ENCODE measurements at places on chromosomes 2 and 18.

- peak; percentile 52 for DNase-seq
These were observed 14.4 kb upstream of the STAT4 start for GRCh38 chr2:191165176-191165643.

DNA sequence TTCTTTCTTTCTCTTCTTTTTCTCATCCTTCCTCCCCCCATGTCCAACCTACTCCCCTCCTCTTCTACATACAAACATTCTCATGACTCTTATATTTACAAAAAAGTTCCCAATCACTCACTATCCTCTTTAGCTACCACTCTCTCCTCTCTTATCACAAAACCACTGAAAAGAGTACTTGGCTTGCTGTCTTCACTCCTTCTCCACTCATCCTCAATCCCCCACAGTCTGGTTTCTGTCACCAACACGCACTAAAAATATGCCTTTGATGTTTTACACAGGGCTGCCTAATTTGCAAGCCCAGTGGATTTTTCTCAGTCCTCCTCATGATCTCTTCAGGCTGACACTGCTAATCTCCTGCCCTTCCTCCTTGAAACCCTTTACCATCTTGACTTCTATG is 159.5 kb downstream of the TNS1 start:
- DNase-seq, result no peak

DNA sequence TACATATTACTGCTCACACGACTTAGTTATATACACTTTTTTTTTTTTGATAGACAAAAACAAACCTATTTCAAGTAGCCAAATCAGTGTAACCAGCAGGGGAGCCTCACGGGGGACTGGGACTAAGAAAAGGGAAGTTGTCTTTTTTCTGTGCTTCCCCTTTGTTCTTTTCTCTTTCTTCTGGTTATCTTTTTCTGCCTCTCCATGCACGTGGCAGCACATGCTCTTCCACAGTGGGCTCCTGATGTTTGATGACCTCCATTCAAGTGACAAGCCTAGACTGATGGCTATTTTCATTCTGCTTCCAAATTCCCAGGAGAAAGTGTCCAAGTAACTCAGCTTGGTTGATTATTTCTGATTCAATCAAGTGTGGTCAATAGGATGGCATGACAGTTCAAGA is 98.2 kb upstream of the STK39 start:
- no peak for DNase-seq

GRCh38 chr2:241772063-241772499 is 4.5 kb upstream of the GAL3ST2 start:
- no peak for DNase-seq

- DNase-seq, result no peak
These were observed 528.6 kb upstream of the ID2 start for GRCh38 chr2:8153258-8153718.

DNA sequence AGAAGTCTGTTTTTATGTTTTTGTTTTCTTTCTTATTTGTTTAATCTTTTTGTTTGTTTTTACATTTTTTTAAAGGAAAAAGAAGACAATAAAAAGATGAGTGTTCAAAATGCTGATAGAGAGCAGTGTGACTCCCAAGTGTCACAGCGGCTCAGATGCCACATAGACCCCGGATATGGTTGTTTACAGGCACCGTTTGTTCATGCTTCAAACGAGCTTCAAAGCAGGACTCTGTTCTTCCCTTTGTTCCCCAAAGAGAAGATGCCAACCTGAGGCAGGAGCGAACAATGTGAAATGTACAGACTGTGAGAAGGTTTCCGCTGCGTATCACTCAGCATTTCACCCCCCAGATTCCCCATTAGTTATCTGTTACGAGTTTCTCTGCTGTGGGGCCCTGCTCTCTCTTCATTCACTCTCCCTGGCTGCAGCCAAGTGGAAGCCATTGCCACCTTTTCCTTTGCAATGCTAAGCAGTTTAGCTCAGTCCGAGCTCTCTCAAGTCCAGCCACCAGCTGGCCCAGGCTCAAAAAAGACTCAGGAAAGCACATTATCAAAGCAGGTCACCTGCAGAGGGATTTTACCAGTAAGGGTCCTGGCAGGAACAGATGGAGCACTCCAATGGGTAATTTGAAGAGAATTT is 36.4 kb upstream of the PHLPP1 start:
- no peak for DNase-seq

DNA sequence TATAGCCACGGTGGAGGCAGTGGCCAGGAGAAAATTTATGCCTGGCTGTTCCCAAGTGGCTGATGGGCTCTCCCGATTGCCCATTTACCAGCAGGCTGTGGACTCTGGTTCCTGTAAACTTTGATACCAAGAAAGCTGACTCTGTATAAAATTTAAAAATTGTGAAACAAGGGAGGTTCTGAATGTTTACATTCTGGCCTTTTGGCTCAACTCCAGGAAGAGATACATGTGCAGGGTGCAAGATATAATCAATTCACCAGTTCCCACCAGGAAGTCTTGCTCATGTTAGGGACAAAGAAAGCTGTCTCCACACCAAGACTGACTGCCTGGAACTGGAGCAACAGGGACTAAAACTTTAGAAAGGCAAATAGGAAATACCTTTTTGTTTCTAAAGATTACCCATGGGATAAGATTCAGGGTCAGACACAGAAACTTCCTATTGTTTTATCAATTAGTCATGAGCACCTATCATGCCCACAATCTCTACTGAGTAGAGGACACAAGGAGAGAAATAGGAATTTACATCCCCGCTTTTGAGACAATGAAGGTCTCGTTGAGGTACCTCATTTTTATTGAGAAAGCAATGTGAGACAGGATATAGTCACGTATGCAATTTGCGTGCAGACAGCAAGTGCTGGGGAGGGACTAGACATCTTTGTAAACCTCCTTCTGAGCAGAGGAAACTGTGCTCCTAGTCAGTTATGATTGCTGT is 123.5 kb downstream of the LIPG start:
- no peak for DNase-seq

GRCh38 chr2:200147371-200147770 is 159.1 kb upstream of the SPATS2L start:
- DNase-seq, result no peak

GRCh38 chr2:238645095-238645494 is 202.8 kb upstream of the TWIST2 start:
- no peak for DNase-seq

DNA sequence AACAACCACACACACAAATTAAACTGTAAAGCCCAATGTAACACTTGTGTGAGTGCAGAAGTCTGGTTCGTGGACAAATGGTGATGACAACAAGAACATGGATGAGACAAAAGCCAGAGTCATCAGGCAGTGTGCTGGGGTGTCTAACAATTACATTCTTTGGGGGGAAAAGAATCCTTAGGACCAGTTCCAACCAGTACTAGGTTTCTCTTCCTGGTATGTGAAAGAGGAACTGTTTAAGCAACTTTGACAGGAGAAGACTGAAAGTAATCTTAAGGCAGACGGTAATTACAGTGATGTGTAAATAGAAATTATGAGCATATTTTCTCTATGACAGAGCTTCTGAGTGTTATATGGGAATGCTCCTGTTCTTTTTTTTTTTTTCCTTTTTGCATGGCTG is 133.4 kb downstream of the AFF3 start:
- no peak for DNase-seq

DNA sequence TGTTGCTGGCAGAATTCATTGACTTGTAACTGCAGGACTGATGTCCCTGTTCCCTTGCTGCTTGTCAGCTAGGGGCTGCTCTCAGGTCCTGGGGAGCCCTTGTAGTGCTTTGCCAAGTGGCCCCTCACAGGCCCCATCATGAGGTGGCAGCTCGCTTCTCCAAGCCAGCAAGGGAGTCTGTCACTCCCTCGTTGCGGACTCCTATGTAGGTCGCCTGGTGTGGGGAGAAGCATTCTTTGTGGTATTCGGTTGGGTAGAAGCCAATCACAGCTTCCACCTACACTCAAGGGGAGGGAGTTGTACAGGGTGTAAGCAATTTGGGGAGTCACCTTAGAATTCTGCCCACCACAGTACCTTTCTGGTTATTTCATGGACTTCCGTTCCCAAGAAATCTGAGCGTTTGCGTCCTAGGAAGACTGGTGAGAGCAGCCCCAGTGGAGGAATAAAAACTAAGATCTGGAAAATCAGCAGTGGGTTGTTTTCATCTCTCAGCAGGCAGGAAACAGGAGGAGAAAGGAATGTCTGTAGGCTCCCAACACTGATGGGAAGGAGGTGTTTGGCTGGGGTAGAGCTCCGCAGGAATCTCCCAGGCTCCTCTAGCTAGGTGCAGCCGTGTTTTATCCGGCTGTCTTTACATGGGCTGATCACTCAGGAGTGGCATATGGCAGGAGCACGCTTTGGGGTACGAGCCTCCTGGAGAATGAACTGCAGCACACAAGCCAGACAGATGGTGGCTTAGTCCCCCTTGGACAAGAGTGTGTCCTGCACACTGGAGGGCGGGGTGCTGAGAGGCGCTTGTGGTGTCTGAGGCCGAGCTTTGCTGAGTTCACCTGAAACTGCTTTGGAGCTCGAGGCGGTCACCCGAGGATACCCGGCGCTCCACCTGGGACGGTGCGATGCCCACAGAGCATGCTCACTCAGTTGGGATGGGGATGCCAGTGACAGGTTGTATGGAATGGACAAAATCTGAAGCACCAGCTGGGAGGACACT is 58.3 kb downstream of the LDLRAD4 start:
- DNase-seq, result no peak

DNA sequence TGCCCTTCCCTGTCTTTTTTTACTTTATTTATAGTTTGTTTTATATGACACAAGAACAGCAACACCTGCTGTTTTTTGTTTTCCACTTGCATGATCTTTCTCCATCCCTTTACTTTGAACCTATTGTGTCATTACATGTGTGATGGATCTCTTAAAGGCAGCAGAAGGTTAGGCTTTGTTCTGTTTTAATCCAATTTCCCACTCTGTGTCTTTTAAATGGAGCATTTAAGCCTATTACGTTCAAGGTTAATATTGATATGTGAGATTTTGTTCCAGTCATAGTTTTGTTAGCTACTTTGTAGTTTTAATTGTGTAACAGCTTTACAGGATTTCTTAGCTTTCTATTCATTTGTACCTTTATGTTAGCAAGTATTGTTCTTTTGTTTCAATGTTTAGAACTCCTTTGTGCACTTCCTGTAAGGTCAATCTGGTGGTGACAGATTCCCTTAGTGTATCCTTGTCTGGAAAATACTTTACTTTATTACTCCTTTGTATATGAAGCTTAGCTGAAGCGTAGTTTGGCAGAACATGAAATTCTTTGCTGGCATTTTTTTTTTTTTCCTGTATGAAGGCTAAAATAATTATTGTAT is 1443.0 kb upstream of the LRRTM1 start:
- DNase-seq, result no peak

GRCh38 chr18:10322004-10322403 is 132.4 kb upstream of the APCDD1 start:
- no peak for DNase-seq

DNA sequence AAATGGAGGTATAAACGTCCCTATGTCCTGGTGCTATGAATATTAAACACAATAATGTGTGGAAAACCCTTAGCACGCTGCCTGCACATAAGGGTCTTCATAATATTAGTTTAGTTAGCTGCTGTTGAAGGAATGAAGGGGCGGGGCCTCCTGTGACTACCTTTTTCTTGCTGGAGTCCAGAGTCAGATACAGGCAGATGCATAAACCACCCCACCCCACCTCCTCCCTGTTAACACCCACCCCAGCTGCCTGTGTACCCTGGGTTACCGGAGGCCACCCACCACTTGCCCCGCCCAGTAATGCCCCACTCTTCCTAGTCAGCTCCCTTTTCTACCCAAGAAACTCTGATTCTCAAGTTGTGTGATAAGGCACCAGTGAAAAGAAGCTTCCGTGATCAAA is 158.4 kb downstream of the EN1 start:
- DNase-seq, result no peak

- DNase-seq, result peak; percentile 87
These were observed 86.1 kb upstream of the PNPT1 start for GRCh38 chr2:55779459-55780421.

DNA sequence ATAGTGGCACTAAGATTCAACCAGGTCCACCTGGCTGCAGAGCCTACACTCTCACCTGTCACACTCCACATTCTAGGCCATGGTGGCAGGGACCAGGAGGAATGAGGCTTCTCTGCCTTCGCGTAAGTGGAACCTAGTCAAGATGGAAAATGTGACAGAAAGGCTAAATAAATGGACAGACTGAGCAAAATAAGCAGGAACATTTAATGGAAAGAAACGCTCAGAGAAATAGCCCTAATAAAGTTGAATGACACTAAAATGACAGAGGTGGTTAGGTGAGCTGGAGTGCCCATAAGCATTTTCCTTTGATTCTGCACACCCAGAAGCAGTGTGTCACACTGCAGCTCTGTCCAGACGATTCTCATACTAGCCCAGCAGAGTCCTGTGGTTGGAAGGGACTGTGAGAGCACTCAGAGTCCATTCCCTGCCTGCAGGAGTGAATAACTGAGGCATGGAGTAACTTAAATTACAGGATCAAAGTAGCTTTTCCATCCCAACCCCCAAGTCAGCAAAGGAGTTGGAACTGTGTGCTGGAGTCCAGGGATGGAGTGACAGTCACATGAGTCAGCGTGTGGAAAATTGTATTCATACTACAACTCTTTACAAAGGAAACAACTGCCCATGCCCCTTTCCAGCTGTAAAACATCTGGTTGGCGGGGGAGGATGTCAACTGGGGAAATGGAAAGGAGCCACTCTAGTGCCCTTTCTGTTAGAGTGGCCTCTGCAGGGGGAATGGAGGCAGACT is 105.4 kb upstream of the LGALSL start:
- no peak for DNase-seq

GRCh38 chr2:119544939-119545475 is 758 bp downstream of the CFAP221 start:
- DNase-seq, result no peak

DNA sequence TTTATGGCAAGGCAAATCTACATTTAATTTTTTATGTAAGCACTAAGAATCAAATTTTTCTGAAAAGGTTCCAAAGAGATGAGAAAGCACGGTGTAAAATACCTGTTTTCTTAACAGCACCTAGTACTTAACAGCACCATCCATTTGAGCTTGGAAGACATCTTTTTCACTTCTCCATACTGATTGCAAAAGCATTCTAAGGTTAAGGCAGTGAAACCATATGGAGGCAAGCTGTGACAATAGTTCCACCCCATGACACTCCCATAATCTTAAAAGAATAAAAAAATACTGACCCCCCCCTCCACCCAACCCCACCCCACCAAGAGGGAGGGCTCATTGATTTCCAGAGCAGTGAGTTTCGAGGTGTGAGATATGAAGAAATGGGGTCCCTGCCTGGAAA is 60.6 kb downstream of the ZCCHC2 start:
- no peak for DNase-seq

DNA sequence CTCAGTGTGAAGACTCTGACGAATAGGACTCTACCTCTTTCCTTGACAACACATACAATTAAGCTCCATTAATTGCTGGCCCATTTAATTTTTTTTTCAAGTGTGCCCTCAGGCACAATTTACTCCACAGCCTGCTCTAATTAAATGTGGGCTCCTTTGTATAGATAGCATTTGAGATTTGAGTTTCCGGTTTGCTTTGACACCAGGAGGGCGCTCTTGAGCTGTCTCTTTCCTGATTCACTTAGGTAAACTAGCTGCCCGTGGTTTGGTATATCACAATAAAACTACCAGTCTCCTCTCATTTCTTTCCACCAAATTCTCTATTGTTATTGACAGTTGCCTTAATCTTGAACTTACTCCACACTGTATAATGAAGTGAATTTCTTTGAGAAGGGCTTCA is 666.0 kb downstream of the DSC3 start:
- no peak for DNase-seq
